Esophagus (tissue), 2 donors: ENCODE measurements at places on chromosomes 4 and X. TPM values are rescaled to one million over a fixed set of nuclear protein-coding genes. Genes with fewer than 3 reads are reported as not detected.

SSX2B gene
- polyA plus RNA-seq = not detected

C1QTNF7 gene
- 0.85 TPM for polyA plus RNA-seq

PDGFRA gene
- polyA plus RNA-seq = 7.4 TPM

AFP gene
- polyA plus RNA-seq = 0.05 TPM

CCSER1 gene
- polyA plus RNA-seq = 0.35 TPM

BLTP1 gene
- polyA plus RNA-seq = 12.0 TPM

CCNB3 gene
- 0.20 TPM for polyA plus RNA-seq

TEX11 gene
- polyA plus RNA-seq = not detected

SULT1B1 gene
- polyA plus RNA-seq = 0.26 TPM

XKRX gene
- 1.5 TPM for polyA plus RNA-seq

MTNR1A gene
- not detected for polyA plus RNA-seq

AMTN gene
- polyA plus RNA-seq = 0.47 TPM

TMEM187 gene
- polyA plus RNA-seq = 2.5 TPM

ODAM gene
- 0.08 TPM for polyA plus RNA-seq

FAM120C gene
- polyA plus RNA-seq = 2.5 TPM

APLN gene
- polyA plus RNA-seq = 0.31 TPM

CTAG1A gene
- not detected for polyA plus RNA-seq
